ENCODE measurements at places on chromosomes 11 and 22.

DNA sequence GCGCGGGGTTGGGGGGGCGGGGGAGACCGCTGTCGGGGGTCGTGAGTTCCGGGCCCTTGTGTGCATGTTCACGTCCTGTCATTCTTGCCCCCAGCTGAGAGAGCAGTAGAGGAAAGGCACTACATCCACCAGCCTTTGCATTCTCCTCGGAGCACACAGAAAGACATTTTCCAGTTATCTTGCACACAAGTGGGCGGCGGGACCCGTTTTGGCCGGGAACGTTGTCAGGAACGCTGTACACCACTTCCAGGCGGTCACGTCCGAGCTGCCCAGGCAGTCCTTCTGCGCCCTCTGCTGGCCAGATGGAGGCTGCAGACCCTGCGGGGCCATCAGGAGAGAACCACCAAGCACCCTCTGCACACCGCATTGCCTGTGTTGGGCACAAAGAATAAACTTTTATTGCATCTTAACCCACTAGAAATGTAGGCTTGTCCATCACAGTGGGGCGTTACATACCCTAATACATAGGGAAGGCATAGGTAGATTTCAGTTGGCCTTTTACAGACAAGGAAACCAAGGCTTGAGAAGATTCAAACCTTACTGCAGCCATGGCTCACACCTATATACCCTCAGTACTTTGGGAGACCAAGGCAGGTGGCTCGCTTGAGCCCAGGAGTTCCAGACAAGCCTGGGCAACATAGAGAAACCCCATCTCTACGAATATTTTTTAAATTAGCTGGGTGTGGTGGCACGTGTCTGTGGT is 2.8 kb upstream of the CDKN1C start:
- DNase-seq = peak; percentile 90

GRCh38 chr11:2435288-2436012 is 8.9 kb downstream of the TRPM5 start:
- DNase-seq = no peak

DNA sequence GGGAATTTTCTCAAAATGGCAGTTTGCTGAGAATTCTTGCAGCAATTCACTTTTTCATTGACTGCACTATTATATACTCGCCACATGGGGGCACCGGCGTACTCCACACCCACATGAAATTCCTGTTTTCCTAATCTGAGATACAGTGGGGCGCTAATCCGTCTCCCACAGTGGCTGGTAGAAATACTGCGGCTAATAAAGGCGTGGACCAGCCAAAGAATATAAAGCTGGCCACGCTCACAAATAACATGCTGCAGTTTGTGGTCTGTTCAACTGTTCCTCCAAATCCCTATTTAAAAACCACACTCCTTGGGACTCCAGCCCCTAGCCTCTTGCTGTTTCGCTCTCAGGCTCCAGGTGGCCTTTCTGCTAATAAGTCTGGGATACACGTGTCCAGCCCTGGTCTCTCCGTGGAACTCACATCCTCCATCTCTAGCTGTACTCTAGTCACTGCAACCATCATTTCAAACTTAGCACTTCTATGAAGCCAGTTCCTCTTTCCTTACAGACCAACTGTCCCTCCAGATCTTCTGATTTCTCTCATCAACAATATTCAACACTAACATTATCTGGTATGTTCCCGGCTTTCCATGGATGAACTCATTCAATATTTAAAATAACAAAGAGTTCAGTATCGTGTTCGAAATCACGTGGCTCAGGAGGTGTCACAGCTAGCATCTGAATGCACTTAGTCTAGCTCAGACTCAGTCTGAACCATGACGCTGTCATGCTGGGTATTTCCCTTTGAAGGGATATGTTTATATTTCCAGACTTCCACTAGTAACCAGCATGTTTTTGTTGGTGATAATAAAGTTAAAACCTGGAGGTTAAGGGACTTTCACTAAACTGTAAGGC is 22.0 kb downstream of the TBRG1 start:
- no peak for DNase-seq

DNA sequence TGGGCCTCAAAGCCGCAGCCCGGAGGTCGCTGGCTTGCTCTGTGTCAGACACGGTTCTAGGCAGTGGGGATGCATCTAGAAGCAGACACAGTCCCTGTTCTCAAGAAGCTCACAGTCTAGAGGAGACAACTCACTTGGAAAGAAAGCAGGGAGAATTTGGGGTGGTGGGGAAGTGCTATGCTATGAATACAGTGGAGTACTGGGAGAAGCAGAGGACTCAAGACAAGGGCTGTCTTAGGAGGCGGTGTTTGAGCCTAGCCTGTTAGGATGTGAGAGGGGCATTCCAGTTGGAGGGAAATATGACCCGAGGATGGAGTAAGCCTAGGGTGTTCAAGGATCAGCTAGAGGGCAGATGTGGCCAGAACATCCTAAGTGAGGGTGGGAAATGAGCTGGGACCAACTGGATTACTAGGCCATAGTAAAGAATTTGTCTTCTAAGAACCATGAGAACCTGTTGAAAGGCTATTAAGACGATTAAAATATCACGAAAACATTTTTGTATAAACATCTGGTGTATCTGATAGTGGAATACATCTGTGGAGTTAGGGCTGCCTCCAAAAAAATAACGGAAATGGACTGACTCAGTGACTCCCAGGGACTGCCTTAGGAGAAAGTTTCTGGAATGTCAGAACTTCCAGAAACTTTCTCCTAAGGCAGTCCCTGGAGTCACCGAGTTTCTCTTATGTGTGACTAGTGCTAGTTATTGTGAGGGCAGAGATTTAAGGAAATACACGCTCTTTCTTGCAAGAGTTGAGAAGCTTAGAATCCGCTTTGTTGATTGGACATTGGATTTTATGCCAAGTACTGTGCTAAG is 1.1 kb upstream of the PITPNB start:
- DNase-seq = no peak

DNA sequence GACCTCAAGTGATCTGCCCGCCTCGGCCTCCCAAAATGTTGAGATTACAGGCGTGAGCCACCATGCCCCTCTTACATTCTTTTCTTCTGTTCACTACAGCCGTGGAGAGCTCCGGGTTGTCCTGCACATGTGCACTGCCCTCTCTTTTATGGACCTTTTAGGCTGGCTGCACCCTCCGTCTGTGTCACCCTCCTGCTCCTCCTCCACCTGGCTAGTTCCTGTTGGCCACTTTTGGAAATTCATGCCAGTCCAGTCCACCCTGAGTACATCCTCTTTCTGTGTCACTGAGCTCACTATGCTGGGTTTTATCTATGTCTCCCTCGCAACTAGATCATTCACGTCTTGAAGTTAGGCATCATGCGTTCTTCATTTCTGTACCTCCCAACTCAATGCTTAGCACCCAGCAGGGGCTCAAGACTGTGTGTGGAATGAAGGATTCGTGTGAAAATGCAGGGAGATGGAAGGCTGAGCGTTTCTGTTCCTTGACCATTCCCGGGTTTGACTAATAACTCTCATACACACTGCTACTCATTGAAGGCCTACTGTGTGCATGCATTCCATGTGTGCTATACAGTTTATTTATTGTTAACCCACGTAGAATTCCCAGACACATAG is 60.6 kb downstream of the PTPRJ start:
- no peak for DNase-seq

DNA sequence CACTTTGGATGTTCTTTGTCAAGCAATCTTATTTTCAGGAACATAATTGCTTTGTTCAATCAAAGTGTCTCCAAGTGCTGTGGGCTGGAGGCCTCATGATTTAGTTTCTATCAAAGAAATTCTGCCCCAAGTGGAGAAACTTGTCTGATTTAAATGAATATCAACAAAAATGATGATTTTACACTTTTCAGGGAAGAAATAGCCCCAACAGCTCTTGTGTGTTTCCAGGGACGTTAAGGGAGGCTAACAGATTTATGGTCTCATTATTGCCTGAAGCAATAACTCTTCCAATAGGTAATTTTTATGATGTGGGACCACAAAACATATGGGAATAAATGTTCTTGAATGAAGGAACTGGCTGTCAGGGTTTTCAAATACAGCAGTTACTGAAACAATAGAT is 699.1 kb downstream of the FAM181B start:
- no peak for DNase-seq

DNA sequence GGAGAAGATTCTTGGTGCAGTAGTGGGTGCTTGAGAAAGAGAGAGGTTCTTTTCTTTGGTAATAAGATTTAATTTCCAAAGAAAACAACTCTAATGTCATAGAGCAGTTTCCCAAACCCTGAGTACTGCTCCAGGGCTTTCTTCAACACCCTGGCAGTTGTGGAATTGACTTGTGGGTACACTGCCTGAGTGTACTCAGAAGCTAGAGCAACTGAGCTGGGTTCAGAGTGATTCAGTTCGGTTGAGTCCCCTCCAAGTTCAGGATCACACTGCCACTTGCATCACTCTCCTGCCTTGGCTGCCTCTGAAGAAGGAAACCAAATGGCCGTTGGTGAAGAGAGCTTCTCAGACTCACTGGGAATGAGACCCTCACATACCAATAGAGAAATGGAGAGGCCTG is 5.3 kb downstream of the DMC1 start:
- no peak for DNase-seq

GRCh38 chr11:13207270-13207664 is 70.3 kb upstream of the BMAL1 start:
- no peak for DNase-seq

- DNase-seq = no peak
Measured at GRCh38 chr22:33635766-33636165, 284.5 kb downstream of the LARGE1 start.

DNA sequence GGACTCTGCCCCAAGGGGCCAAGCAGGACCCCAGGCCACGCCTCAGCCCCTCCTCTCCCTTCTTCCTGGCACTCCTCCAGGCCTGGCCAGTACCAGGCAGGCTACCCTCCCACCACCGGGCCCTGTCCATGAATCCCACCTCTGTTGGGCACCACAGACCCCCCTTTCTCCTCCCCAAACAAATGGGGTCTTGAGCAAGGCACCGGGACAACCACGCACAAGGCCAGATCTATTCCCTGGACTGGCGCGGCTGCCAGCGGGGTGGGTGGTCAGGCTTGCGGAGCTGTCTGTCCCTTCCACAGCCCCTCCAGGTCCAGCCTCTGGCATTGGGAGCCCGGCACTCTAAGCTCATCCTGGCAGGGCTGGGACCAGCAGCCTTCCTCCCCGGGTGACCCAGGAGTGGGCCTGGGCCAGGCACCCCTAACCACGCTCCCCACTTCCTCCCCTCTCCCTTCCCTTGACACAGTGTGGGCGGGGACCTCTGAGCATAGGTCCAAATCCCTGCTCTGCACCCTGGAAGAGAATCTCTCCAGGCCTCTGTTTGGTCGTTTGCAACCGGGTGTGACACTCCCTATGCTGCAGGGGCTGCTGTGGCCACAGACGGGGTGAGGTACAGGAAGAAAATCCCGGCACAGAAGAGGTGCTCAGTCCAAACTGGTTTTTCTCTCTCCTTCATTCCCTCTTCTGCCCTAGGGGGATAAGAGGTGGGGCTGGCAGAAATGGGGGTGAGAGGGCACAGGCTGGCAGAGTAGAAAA is 14.6 kb downstream of the ELFN2 start:
- DNase-seq = no peak

- DNase-seq = no peak
Measured at GRCh38 chr11:123111465-123111864, 49.5 kb upstream of the HSPA8 start.

- DNase-seq = no peak
Measured at GRCh38 chr22:17107547-17107810, 13.7 kb downstream of the TMEM121B start.

GRCh38 chr11:47534704-47535251 is 18.2 kb downstream of the CELF1 start:
- no peak for DNase-seq

GRCh38 chr11:116641561-116642045 is 131.2 kb downstream of the BUD13 start:
- peak; percentile 45 for DNase-seq

DNA sequence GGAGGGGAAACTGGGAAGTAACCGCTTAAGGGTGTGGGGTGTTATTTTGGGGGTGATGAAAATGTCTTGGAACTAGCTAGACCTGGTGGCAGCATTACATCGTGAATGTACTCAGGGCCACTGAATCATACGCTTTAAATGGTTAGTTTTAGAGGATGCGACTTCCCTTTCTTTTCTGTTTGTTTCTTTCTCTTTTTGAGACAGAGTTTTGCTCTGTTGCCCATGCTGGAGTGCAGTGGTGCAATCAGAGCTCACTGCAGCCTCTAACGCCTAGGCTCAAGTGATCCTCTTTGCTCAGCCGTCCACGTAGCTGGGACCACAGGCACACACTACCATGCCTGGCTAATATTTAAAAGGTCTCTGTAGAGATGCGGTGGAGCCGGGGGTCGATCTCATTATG is 5.6 kb upstream of the MIAT start:
- no peak for DNase-seq

DNA sequence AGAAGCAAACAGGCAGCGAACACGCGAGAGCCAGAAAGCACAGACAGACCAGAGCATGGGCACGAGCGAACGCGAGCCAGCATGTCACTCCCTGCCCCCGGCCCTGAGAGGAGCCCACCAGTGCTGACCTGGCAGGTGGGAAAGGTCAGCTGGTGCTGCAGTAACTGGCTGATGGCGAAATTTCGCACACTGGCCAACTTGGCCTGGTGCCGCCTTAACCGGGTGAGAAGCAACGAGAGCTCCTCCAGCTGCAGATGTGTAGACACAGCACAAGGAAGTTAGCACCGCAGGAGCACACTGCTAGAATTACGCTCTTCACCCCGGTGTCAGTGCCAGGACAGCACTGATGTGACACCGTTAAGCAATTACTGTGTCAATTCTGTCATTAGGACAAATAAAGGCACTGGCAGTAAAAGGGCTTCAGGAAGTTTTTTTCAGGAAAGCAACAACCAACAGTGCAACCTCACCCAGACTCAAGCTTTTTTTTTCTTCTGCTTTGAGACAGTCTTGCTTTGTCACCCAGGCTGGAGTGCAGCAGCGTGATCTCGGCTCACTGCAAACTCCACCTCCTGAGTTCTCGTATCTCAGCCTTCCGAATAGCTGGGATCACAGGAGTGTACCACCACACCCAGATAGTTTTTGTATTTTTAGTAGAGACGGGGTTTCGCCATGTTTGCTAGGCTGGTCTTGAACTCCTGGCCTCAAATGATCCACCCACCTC is 76.8 kb downstream of the C11orf58 start:
- no peak for DNase-seq

GRCh38 chr11:122404571-122404970 is 251.0 kb upstream of the UBASH3B start:
- no peak for DNase-seq

GRCh38 chr11:72670041-72670440 is 4.2 kb downstream of the PDE2A start:
- DNase-seq = no peak

DNA sequence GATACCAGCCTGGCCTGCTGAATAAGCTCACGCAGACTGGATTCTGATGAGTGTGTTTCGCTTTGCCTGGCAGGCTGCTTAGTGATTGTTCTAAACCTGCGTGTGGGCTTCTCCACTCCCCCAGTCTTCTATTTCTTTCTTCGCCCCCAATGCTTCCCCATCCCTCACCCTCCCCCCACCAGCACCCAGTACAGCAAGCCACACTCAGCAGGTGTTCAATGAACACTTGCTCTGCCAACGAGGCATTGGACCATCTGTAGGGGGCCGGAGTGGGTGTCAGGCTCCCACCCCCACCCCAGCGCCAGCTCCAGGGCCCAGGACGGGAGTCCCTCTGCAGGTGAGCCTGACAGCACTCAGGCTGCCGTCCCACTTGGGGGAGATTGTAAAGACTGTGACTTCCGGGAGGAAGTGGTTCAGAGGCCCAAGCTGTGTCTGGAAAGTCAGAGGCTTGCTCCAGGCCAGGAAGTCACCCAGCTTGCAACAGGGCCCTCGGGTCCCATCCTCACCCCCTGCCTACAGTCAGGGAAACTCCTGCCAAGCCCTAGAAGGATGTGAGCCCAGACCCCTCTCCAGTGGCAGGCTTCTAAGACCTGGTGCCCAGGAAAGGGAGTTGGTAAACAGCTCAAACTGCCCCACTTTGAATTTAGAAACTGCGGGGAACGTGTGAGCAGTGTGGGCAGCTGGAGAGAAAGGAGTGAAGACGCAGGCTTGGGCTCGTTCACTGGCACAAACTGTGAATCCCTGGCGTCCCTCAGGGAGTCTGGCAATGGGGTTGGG is 66.3 kb upstream of the PRDM11 start:
- DNase-seq = peak; percentile 83

Data from activated CD8-positive, alpha-beta memory T cell treated with anti-CD3 and anti-CD28 coated beads, Interleukin-2, amount 10 ng/mL, durations not matched to agents 7 days and 5 days (primary cell).